ENCODE measurements at places on chromosomes 12 and 14. TPM values are rescaled to one million over a fixed set of nuclear protein-coding genes. Genes with fewer than 3 reads are reported as not detected.
A peak's percentile ranks its signal among the peaks of the same experiment; 100 is the strongest.

DNA sequence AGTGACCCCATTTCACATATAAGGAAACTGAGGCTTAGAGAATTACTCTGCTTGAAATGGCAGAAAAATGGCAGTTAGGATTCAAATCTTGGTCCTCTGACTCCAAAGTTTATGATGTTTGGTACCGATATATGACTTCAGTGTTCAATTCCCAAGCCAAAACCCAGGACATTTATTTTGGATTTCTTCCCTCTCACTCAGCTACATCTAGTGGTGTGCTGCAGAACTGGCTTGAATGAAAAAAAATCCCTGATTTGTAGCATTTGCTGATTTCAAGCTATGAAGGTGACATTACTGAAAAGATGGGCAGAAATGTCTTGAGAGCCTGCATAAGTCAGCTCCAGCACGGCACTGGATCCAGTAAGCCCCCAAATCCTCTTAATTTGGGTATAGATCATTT lies 106.4 kb downstream of the EFCAB11 start:
- H3K4me1 ChIP-seq, result no peaks in the 10 kb centered on the region
- H3K36me3 ChIP-seq, result no peaks in the 10 kb centered on the region
- no peaks in the 10 kb centered on the region for H3K27me3 ChIP-seq
- no peak overlapping the region for H3K4me3 ChIP-seq
- no peak overlapping the region for H3K27ac ChIP-seq
- DNase-seq, result no peak

- DNase-seq, result no peak
- no peak overlapping the region for H3K27ac ChIP-seq
- peaks cover 13% of the 10 kb centered on the region for H3K27me3 ChIP-seq
- H3K36me3 ChIP-seq, result no peaks in the 10 kb centered on the region
Measured at GRCh38 chr14:69917287-69917686, 38.1 kb downstream of the SMOC1 start.

DNA sequence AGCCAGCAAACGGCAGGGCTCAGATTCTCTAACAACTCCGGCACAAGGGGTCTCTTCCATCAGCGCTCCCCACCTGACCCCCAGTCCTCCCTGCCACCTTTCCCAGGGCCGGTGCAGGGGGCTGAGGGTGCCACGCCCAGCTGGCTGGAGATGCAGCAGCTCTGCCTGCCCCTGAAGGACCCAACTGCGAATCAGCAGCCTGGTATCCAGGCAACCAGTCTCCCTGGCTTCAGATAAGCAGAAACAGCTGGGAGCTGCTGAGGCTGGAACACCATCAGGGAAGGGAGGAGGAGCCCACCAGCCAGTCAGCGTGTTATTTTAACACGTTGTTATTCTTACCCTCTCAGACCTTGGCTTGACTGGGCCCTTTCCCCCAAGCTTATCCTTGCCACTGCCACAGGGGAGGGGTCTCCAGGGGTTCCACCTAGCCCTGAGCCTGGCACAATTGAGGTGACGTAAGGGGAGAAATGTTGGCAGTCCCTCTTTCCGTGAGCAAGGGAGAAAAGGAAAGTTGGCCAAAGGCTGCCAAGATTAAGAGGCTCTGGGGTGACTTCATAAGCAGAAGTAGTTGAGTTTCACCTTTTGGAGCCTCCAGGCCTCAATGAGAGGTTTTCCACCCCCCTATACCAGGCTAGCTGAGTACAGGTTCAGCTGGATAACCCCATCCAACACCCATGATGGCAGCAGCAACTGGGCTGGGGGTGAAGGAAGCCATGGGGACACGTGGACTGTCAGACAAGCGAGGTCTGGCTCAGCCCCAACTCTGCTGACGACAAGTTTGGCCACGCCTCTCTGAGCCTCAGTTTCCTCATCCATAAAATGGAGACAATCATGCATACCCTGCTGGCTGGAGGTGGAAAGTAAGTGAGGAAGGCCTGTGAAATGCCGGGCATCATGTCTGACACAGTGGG lies 91.1 kb downstream of the IRF2BPL start:
- peak; percentile 48 for DNase-seq
- H3K27me3 ChIP-seq, result no peaks in the 10 kb centered on the region
- no peak overlapping the region for H3K4me3 ChIP-seq

The C14orf180 gene
- not detected for total RNA-seq

GRCh38 chr14:96297000-96297399 lies 41.0 kb downstream of the BDKRB1 start:
- H3K27ac ChIP-seq, result no peak overlapping the region
- no peaks in the 10 kb centered on the region for H3K4me1 ChIP-seq
- no peak for DNase-seq

The FAM186B gene
- 1.7 TPM for total RNA-seq

The SDR9C7 gene
- not detected for total RNA-seq

DNA sequence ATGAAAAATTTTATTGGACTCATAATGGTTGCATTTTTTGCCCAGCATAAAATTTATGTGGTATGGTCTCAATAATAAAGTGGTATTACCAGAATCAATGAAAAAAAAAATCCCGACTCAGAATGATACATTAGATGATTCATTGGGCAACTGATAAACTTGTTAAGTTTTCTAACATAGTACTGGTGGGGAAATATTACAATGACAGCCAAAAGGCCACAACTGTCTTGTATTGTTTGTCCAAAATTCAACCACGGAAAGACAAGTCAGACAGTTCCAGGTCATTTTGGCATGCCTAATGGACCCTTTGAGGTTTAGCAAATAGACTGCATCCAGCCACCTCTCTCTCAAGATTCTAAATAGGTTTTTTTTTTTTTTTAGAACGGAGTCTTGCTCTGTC lies 70.5 kb upstream of the TRIM9 start:
- peaks cover 11% of the 10 kb centered on the region for H3K4me1 ChIP-seq
- H3K4me3 ChIP-seq, result no peak overlapping the region
- H3K36me3 ChIP-seq, result no peaks in the 10 kb centered on the region
- no peak overlapping the region for H3K27ac ChIP-seq
- no peaks in the 10 kb centered on the region for H3K27me3 ChIP-seq

DNA sequence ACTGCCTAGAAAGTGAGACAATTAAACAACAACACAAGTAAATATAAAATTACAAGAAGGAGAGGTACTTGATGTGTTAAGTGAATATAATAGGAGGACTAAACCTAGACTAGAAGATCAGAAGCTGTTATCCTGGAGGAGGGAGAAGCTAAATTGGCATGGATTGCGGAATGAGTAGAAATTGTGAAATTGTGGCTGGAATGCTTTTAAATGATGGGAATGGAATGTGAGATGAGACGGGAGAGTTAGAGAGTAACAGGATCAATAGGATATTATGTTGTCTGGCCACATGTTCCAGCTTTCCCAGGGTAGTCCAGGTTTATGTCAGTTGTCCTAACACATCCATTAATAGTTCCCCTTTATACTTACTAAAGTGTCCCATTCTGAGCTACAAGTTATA lies 44.0 kb upstream of the CPNE8 start:
- H3K36me3 ChIP-seq, result no peaks in the 10 kb centered on the region
- H3K4me3 ChIP-seq, result no peak overlapping the region
- H3K27ac ChIP-seq, result no peak overlapping the region
- no peak for DNase-seq

GRCh38 chr12:47939009-47939601 lies 24.3 kb upstream of the TMEM106C start:
- H3K27me3 ChIP-seq, result no peaks in the 10 kb centered on the region
- no peaks in the 10 kb centered on the region for H3K36me3 ChIP-seq
- no peak overlapping the region for H3K4me3 ChIP-seq

DNA sequence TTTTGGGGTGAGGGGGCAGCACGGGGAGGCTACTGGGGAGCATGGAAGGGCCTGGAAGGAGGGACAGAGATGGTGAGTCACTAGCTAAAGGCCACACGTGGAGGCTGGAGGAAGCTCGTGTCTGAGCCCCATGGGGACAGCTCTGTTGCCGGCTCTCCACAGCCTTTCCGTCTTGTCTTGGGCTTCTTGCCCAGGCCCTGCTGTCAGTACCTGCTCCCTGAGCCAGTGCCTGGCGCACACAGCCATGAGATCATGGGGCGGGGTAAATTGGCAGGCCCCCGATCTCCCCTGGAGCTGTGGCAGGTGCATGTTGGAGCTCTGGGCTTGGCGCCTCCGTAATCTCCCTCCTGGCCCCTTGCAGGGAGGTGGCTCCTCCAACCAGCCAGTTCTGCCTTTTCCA lies 16.1 kb upstream of the KRT80 start:
- peak overlapping the region; percentile 24 for H3K27ac ChIP-seq
- H3K27me3 ChIP-seq, result no peaks in the 10 kb centered on the region
- H3K36me3 ChIP-seq, result no peaks in the 10 kb centered on the region
- H3K4me1 ChIP-seq, result peaks cover 60% of the 10 kb centered on the region

- H3K4me3 ChIP-seq, result no peak overlapping the region
- H3K4me1 ChIP-seq, result no peaks in the 10 kb centered on the region
- H3K36me3 ChIP-seq, result no peaks in the 10 kb centered on the region
- H3K27ac ChIP-seq, result no peak overlapping the region
Measured at GRCh38 chr14:24674204-24674970, 40.4 kb upstream of the GZMB start.

GRCh38 chr14:36344211-36344610 lies 23.8 kb upstream of the MBIP start:
- no peaks in the 10 kb centered on the region for H3K27me3 ChIP-seq
- H3K4me3 ChIP-seq, result no peak overlapping the region
- H3K36me3 ChIP-seq, result no peaks in the 10 kb centered on the region
- DNase-seq, result no peak
- no peak overlapping the region for H3K27ac ChIP-seq

GRCh38 chr12:53994009-53994263 lies 6.0 kb upstream of the HOXC9 start:
- H3K36me3 ChIP-seq, result no peaks in the 10 kb centered on the region
- peaks cover 28% of the 10 kb centered on the region for H3K4me1 ChIP-seq

The ASB2 gene
- total RNA-seq, result not detected

DNA sequence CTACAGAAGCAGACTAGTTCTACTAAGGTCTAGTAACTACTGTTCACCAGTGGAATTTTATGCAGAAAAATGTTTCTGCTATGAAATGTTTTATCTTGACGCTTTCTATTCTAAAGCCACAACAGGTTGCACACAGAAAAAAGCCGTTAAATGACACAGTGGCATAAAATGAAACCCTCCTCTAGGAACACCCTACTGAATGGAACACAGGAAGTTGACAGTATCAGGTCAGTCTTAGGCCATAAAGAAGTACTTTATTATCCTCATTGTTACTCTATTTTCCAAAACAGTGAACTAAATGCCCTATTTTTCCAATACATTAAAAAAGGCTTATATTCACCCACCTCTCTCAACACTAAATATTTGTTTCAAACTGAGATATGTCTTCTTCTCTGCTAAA lies 21.9 kb downstream of the EPS8 start:
- no peak overlapping the region for H3K4me3 ChIP-seq
- H3K27me3 ChIP-seq, result no peaks in the 10 kb centered on the region
- H3K4me1 ChIP-seq, result peaks cover 17% of the 10 kb centered on the region
- H3K27ac ChIP-seq, result peak overlapping the region; percentile 20
- DNase-seq, result no peak
- peaks cover 10% of the 10 kb centered on the region for H3K36me3 ChIP-seq

DNA sequence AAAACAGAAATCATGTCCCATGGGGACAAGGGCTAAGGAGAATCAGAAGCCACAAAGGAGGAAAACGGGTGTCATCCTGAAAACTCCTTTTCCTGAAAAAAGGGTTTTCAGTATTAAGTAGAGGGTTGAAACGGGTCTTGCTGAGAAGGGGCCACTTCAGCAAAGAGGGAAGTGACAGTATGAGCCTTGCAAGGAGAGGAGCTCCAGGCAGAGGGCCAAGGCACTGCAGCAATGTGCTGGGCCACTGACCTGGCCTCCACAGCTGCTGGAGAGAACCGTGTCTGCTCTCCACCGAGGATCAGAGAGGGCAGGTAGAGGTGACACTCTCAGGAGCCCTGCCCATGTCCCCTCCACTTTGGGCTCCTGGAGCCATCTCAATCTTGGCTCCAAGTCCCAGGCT lies 103.3 kb downstream of the NCOR2 start:
- no peak overlapping the region for H3K4me3 ChIP-seq
- H3K27ac ChIP-seq, result peak overlapping the region; percentile 10
- 0 out of 2 replicates have a peak, but pooled peaks cover 4% of the 10 kb centered on the region for H3K4me1 ChIP-seq
- no peaks in the 10 kb centered on the region for H3K27me3 ChIP-seq

DNA sequence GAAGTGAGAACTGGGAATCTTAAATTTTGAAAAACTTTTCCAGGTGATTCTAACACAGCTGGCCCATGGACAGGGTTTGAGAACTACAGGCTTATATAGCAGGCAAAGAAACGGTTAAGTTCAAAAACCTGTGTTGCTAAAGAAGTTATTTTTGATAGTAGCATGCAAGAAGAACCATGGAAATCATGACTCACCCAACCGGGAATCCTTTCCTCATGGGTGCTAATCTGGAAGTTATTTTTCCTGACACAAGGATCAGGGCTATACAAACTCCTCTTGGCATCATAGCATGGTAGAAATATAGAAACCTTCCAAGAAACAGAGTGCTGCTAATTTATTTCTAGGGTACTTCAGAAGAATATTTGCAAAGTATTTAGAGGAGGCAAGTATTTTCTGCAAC lies 588.7 kb downstream of the CCER1 start:
- no peaks in the 10 kb centered on the region for H3K27me3 ChIP-seq
- no peaks in the 10 kb centered on the region for H3K36me3 ChIP-seq
- H3K4me3 ChIP-seq, result no peak overlapping the region
- no peak overlapping the region for H3K27ac ChIP-seq
- DNase-seq, result no peak

The NPAS3 gene
- not detected for total RNA-seq

- no peak for DNase-seq
- H3K36me3 ChIP-seq, result no peaks in the 10 kb centered on the region
- no peaks in the 10 kb centered on the region for H3K27me3 ChIP-seq
- H3K4me3 ChIP-seq, result no peak overlapping the region
Measured at GRCh38 chr14:83798421-83798820, 1731.5 kb upstream of the FLRT2 start.

All from PC-9 (cell line).